GDM1 (cell line): ENCODE measurements at places on chromosomes 3 and 15.
A peak's percentile ranks its signal among the peaks of the same experiment; 100 is the strongest.

DNA sequence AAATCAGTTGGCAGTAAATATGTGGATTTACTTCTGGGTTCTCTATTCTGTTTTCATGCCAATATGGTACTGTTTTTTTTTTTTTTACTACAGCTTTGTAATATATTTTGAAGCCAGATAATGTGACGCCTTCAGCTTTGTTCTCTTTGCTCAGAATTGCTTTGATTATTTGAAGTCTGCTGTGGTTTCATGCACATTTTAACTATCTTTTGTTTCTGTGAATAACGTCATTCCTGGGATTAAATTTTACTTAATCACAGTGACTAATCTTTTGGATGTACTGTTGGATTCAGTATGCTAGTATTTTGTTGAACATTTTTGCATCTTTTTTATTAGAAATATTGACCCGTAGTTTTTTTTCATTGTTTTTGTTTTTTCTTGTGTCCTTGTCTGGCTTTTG lies 576.5 kb downstream of the ZNF385D start:
- DNase-seq: no peak

- no peak for DNase-seq
Observed at GRCh38 chr15:53324061-53324460, 435.4 kb downstream of the WDR72 start.

- no peak for DNase-seq
Observed at GRCh38 chr3:29079358-29079757, 201.5 kb upstream of the RBMS3 start.

DNA sequence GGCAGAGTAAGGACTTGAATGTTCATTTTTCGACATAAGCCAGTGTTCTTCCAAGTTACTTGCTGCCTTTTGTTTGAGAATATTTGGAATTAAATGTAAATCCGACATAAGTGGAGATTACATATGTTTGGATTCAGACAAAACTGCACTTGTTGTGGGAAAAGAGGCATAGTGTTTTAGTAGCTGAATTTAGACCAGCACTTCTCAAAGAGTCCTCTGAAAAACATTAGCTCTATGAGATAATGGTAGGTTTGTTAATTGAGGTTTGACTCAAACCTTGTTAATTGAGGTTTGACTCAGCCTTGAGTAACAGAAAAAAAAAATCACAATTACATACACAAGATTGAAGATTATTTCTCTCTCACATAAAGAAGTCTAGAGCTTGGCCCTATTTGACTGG lies 132.5 kb downstream of the NSUN3 start:
- DNase-seq: no peak

DNA sequence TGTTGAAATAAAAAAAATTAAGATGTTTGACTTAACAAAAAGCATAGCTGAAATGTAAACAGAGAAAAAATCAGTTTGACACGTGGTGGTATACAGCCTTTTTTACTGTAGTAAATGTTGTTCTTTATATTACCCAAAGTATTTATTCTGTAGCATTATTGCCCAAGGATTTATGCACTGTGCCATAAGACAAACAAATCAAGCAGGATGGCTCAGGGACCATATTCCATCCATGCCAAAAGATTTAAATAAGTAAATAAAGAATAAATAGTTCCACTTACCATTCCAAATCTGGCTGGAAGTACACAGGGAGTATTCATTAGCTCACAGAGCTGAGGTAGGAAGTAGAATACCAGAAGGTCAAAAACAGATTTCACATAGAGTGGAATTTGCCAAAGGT lies 666.7 kb upstream of the CADM2 start:
- no peak for DNase-seq

GRCh38 chr3:185983495-185984141 lies 45.8 kb upstream of the TRA2B start:
- peak; percentile 10 for DNase-seq
